Activated naive CD8-positive, alpha-beta T cell treated with anti-CD3 and anti-CD28 coated beads for 36 hours (primary cell): ENCODE measurements at places on chromosomes 2 and 18. TPM values are rescaled to one million over a fixed set of nuclear protein-coding genes. Genes with fewer than 3 reads are reported as not detected.

DNA sequence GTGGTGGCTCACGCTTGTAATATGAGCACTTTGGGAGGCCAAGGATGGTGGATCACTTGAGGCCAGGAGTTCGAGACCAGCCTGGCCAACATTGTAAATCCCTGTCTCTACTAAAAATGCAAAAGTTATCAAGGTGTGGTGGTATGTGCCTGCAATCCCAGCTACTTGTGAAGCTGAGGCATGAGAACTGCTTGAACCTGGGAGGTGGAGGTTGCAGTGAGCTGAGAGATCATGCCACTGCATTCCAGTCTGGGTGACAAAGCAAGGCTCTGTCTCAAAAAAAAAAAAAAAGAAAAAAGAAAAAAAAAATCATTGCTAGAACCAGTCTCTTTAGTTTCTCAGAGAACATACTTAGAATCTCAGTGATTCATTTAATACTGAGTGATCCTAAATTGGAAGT lies 217.1 kb downstream of the DYM start:
- no peak for DNase-seq

GRCh38 chr2:202109139-202109736 lies 36.2 kb downstream of the KIAA2012 start:
- no peak for DNase-seq

Gene DSC2
- 0.26 TPM for total RNA-seq

DNA sequence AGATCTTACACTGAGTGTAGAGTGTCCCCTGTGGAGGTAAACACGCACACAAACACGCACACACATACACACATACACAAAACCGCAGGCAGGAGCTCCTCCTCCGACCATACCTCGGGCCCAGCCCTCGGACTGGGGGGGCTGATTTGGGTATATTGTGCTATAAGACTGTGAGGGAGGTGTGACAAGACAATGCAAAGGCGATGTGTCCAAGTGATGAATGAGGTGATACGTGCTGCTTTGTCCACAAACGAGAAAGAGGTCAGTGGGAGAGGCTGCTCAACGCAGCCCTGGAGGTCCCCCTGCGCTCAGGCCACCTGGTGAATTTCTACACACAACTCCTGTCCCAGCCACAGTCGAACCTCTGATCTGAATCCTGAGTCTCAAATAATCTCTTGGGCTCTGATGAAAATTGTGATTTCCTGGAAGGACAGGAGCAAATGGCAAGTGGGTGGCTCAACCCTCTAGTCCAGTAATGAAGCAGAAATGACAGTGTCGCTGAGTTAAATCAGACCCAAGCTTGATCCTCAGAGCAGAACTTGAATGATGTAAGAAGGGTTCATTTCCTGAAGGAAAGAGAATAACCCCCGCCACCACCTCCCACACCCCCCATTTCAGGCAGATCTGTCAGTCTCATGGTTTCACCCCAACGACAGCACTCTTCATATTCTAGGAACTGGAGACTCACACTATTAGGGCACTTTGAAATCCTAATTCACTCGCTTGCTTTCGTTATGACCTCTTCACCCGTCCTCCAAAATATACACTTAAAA lies 48.9 kb upstream of the ASXL2 start:
- no peak for DNase-seq
